Activated CD4-positive, CD25-positive, alpha-beta regulatory T cell (primary cell): ENCODE measurements at places on chromosomes 16 and 17.
A peak's percentile ranks its signal among the peaks of the same experiment; 100 is the strongest.

GRCh38 chr16:58046054-58046881 is 20.7 kb downstream of the MMP15 start:
- DNase-seq: no peak

GRCh38 chr17:76363107-76363842 is 9.6 kb upstream of the PRPSAP1 start:
- no peak for DNase-seq

- peak; percentile 54 for DNase-seq
Measured at GRCh38 chr16:2842340-2843000, 12.4 kb downstream of the ZG16B start.

DNA sequence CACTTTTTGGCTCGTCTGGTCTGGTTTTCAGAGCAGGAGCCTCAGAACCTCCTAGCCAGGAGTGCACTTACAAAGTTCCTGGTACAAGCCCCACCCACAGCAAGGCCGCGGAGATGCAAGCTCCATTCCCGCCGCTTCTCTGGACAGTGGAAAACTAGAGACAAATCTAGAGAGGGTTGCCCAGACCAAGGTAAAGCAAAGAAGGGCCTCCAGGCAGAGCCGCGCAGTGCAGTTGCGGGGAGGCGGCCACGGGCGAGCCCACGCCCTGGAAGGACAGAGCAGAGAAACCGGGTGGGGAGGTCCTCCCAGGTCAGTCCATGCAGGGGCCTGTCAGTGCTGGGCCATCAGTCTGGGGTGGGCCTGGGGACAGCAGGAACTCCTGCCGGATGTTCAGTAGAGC is 11.0 kb upstream of the OSGIN1 start:
- no peak for DNase-seq

GRCh38 chr17:74987909-74988711 is 678 bp downstream of the CDR2L start:
- DNase-seq: no peak

DNA sequence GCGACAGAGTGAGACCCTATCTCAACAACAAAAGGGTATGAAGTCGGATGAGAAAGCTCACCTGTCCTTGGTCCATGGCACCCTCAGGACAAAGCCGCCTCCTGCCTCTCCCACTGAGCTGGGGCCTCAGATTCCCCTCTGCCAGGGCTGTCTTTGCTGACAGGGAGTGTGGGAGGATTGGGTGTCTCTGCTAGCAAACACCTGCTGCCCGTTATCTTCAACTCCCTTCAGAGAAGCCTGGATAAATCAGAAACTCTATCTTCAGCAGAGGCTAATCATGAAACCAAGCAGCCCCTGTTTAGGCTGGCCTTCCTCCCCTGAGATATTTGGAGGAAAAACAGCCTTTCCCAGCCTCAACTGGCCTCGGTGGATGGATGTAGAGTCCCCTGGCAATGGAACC is 36.3 kb upstream of the CDH1 start:
- DNase-seq: no peak

GRCh38 chr17:77324227-77324626 is 183.5 kb downstream of the SEC14L1 start:
- no peak for DNase-seq

- DNase-seq: no peak
Measured at GRCh38 chr16:81627024-81627423, 152.1 kb upstream of the PLCG2 start.

- no peak for DNase-seq
Measured at GRCh38 chr16:66135421-66135831, 231.1 kb upstream of the CDH5 start.
